ENCODE measurements at places on chromosomes 16 and 17.

- no peak for DNase-seq
These were observed 46.1 kb downstream of the WSB1 start for GRCh38 chr17:27339836-27340550.

- DNase-seq, result no peak
These were observed 101.0 kb downstream of the ABCC6 start for GRCh38 chr16:16122264-16122663.

GRCh38 chr17:65630502-65630901, 69.1 kb upstream of the AXIN2 start:
- no peak for DNase-seq

GRCh38 chr17:46732754-46733398, 85.6 kb downstream of the WNT3 start:
- no peak for DNase-seq

GRCh38 chr17:81885869-81886548, 5.4 kb downstream of the ALYREF start:
- peak; percentile 38 for DNase-seq

DNA sequence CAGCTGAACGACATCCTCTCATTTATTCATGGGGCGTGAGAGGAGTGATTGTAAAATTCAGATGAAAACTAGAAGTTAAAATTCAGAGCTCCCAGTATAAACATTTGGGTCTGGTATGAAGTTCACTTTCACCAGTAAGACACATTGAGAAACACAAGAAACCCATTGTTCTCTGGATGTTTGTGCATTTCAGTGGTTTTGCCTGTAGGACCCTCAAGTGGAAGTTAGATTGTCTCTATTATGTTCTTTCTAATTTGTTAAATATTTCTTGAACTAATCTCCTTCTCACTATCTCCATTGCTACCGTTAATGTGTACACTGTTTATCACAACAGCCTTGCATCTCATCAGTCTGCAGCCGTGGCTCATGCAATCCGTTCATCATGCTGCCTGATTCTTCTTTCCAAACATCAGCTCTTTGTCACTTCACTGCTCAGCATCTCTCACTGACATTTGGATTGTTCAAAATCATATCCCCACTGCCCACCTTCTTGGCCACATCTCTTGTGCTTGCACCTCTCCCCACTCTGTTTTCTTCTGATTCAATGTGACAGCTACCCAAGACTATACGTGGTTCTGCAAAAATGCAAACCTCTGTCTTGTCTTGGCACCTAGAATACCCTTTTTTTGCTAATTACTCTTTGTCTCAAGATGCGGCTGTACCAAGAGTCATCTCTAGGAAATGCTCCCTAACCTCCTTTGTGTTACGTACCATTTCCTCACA, 49.5 kb downstream of the HLF start:
- DNase-seq, result no peak

DNA sequence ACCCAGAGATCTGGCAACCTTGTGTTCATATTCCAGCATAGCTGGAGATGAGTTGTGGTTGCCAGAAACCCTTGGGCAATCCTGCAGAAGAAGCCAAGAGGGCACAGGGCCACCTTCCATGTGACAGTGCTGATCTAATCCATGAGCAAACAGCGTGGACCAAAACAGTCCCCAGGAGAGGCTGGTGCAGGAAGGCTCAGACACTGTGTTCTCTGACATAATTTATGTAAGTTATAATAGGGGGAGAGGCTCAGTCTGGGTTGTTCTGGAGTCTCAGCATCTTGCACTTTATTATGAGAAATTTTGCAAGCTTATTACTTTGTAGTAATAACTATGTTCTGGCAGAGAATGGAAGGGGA, 273.9 kb downstream of the HAPSTR1 start:
- no peak for DNase-seq

- no peak for DNase-seq
These were observed 265.9 kb upstream of the SALL1 start for GRCh38 chr16:51416926-51417325.

DNA sequence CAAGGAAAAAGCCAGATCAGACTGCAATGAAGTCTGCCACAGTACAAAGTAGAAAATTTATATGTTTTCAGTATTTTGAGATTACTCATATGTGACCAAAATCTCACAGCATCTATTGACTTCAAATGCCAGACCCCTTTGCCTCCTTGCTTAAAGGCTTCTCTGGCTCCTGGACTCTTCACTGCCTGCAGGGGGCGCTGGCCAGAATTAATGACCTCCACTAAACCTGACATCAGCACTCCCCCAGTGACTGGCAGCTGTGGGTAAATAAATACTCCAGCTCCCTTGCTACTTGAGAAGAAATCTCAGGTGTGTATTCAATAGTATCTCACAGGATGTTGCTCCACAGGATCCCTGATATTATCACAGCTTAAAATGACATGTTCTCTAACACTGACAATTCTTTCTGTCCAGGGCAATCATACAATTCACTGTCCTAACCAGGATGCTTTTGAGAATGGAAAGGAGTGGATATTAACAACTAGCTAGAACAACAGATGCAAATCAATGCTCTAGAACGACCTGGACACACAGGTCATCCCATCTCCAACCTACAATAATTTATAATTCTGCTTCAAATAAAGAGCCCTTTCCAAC, 4.0 kb downstream of the BECN1 start:
- peak; percentile 3 for DNase-seq

- DNase-seq, result no peak
These were observed 45.1 kb downstream of the WDR45B start for GRCh38 chr17:82602986-82603710.

DNA sequence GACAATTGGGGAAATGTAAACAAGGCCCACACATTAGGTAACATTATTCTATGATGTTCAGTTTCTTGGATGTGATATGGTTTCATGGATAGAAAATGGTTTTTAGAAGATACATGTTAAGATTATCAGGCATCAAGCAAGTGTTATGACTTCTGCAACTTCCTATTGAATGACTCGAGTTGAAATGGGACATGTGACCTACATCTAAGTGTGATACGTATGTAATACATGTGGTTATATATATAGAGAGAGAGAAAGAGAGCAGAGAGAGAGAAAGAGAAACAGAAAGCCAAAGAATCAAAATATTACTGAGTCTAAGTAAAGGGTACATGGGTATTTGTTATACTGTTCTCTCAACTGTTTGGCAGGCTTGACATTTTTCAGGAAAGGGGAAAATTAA, 1.7 kb downstream of the TMEM170A start:
- DNase-seq, result no peak

- no peak for DNase-seq
These were observed 17.9 kb downstream of the NGFR start for GRCh38 chr17:49513044-49513395.

DNA sequence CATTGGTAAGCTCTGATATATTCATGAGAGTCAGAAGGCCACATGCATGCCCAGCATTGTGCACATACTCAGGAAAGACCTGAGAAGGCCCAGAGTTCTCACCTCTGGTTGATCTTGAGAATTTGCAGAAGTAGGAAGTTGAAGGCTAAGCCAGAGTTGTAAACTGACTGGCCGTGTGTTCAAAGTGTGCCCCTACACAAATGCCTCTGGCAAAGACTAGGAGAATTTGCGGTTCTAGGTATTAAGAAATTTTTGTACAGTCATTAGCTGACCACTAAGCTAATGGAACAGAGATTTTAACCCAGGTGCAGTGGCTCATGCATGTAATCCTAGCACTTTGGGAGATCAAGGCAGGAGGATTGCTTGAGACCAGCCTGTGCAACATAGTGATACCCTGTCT, 25.0 kb downstream of the FBXL20 start:
- no peak for DNase-seq

- DNase-seq, result no peak
These were observed 70.2 kb downstream of the ZZEF1 start for GRCh38 chr17:4072487-4073157.

DNA sequence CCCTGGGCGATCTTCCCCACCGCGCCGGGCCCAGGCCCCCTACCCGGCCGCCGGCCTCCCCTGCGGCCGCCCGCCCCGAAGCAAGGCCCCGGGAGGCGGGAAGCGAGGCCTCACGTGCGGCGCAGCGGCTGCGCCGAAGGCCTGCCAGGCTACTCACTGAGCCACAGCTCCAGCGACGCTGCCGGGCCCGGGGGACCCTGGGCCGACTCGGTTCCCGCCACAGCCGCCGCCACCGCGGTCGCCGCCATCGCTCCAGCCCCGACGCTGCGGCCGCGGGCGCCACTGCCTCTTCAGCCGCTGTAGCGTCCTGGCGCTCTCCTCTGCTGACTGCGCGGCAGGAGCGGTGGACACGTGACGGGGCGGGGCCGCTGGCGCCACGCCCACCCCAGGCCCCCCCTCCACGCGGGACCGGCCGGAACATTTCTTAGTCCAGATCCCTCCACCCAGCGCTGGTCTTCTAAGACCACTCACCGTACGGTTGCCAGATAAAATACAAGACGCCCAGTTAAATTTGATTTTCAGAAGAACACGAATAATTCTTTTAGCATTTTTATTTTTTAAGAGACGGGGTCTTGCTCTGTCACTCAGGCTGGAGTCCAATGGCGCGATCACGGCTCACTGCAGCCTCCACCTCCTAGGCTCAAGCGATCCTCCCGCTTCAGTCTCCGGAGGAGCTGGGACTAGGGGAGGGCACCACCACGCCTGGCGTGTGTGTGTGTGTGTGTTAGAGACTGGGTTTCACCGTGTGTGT, at the start of gene GGA2:
GGA2 (minus strand) TSS at position 331 of the 751 bp plus-strand sequence; CDS start at position 248, 83 bp downstream.
- peak; percentile 18 for DNase-seq

DNA sequence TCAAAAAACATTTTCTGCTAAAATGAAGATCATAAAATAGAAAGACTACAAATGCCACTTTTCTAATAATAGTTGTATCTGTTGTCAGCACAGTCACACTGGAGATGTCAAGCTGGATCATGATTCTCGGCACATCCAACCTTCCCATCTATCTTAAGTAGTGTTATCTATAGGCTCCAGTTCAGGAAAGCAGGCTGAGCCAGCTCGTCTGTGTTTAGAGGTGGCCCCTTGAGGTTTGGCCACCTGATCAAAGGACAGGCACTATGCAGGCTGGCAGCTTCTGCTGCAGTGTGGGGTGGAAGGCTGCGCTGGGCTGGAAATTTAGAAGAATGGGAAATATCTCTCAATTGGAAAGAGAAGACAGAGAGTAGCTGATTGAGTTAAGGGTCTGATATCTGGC, 32.4 kb downstream of the SMYD4 start:
- no peak for DNase-seq

- no peak for DNase-seq
These were observed 34.6 kb downstream of the CCT6B start for GRCh38 chr17:34926661-34927060.

- DNase-seq, result peak; percentile 46
These were observed at the start of gene MAF for GRCh38 chr16:79600638-79601091. Gene MAF, minus strand, starts transcription at chr16:79600737. Its CDS starts 835 bp downstream, at chr16:79599902.

GRCh38 chr17:63464691-63465236, 12.1 kb upstream of the ACE start:
- DNase-seq, result no peak

GRCh38 chr17:49746791-49747490, 17.0 kb downstream of the FAM117A start:
- no peak for DNase-seq

DNA sequence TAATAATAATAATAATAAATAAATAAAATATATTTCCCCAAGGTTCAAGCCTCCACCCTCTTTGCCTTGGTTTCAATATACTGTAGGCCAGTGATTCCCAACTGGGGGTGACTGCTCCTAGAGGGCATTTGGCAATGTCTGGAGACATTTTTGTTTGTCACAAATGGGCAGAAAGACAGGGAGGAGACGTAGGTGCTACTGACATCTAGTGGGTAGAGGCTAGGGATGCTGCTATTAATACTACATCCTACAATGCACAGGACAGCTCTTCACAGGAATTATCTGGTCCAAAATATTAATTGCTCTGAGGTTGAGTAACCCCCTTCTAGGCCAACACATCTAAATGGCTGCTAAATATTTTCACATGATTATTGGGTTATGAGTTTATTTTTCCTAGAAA, 12.8 kb upstream of the PRR14 start:
- peak; percentile 51 for DNase-seq

GRCh38 chr17:71052971-71053370, 883.6 kb downstream of the KCNJ2 start:
- DNase-seq, result no peak

GRCh38 chr16:82651921-82652601, 25.3 kb downstream of the CDH13 start:
- DNase-seq, result no peak

GRCh38 chr17:9286434-9286833, 265.1 kb downstream of the NTN1 start:
- no peak for DNase-seq

DNA sequence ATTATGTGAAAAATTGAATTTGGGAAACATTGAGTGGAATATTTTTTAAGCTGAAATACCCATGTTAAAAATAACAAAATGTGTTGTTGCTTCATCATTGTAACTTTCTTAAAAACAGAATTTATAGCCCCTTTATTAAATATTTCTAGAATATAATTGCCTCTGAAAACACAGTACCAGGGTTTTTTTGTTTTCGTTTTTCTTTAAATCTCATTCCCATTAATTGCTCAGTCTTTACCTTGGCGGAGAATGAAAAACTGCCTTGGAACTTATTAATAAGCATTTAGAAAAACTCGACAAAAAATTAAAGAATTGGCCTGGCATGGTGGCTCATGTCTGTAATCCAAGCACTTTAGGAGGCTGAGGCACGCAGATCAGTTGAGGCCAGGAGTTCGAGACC, 195.2 kb upstream of the TBX2 start:
- no peak for DNase-seq

DNA sequence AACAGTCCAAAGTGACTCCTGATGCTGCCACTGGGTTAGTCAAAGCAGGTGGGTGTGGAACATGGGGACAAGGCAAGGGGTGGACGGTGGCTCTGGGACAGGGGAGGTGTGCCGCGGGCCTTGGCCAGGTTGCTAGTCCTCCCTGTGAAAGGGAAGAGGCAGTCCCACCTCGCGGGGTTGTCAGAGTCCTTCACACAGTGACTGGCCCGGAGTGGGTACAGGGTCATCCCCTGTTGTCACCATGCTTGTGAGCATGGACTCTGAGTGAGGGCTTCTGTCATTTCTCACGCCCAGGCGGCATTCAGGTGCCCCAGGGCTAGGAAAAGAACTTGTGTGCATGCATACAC, 3.1 kb upstream of the ZNF469 start:
- DNase-seq, result no peak

- DNase-seq, result no peak
These were observed 408.6 kb downstream of the MAF start for GRCh38 chr16:79191933-79192332.

DNA sequence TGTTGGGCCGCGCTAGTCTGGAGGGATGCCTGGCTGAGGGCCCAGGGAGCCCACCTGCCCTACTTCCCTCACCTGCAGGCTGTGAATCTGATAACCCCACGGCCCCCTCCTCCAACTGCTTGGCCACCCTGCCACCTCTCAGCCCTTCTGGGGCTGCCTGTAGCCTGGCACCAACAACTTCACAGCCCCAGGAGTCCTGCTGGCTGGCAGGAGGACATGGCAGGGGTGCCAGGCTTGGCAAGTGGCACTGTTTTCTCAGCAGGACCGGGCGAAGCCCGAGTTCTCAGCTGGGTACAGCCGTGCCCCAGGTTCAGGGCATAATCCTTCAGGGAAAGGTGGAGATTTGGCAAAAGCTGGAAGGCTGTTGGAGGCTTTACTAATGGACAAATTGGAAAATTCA, 129.6 kb downstream of the CMIP start:
- no peak for DNase-seq

- DNase-seq, result peak; percentile 26
These were observed 588 bp upstream of the SMTNL2 start for GRCh38 chr17:4583782-4584100.

Measured in NCI-H524 treated with DMSO at 0.1 percent for 48 hours (cell line).